ENCODE measurements at places on chromosomes 1 and 21.

DNA sequence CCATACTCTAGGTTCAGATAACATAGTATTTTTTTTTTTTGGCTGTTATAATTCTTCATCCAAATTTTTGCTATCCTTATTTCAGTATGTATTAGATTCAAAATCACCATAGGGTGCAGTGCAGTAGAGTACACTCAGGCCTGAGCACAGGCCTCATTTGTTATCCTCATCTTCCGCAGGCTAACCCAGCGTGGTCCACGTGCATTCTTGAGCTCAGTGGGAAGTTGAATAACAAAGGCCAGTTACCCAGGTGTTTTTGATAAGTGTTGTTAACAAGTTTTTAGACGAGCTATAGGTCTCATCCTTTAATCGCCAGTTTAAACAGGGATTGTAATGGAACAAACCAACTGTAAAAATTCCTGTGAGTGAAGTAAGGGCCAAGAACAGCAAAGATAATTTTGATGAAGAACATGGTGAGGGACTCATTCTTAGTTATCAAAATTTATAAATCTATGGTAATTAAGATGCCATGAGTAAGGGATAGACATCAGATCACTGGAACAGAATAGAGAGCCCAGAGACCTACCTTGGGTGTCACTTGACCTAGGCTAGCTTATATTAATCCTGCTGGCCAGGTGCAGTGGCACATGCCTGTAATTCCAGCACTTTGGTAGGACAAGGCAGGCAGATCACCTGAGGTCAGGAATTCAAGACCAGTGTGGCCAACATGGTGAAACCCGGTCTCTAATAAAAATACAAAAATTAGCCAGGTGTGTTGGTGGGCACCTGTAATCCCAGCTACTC lies 22.0 kb downstream of the FLVCR1 start:
- no peak for DNase-seq

DNA sequence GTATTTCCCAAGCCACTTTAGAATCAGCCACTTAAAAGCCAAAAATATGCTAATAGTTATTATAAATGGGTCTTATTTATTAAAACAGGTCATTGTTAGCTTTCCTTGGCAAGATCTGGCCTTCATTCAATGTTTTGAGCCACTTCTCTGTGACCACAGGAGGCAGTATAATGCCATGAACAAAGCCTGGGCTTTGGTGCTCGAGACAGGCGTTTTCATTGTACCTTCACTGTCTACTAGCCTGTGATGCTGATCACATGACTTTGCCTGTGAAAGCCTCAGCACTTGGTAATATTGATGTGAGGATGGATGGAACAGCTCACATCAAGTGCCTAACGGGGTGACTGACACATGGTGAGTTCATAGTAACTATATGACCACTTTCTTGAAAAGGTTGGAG lies 217.0 kb downstream of the RWDD3 start:
- DNase-seq = no peak

GRCh38 chr1:200473698-200474371 lies 64.0 kb upstream of the ZNF281 start:
- no peak for DNase-seq

GRCh38 chr1:42003433-42003832 lies 84.7 kb upstream of the HIVEP3 start:
- DNase-seq = no peak

GRCh38 chr1:89706700-89707012 lies 73.7 kb downstream of the LRRC8C start:
- peak; percentile 75 for DNase-seq

DNA sequence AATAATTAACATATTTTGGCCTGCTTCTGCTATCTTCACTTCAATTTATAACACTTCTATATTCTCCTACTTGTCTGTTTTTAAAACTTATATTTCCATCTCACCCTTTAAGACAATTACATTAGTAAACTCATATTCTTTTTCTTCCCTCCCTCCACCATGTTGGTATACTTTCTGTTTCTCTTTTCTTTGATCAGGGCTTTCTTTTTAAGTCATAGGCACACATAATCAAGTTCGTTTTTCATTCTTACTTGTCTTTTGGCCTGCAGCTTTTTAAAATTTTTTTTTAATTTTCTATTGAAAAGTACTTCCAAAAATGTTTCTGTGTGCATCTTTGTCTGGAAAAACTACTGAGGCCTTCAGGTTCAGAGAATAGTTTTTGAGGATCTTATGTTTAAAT lies 2.3 kb downstream of the PYHIN1 start:
- no peak for DNase-seq

DNA sequence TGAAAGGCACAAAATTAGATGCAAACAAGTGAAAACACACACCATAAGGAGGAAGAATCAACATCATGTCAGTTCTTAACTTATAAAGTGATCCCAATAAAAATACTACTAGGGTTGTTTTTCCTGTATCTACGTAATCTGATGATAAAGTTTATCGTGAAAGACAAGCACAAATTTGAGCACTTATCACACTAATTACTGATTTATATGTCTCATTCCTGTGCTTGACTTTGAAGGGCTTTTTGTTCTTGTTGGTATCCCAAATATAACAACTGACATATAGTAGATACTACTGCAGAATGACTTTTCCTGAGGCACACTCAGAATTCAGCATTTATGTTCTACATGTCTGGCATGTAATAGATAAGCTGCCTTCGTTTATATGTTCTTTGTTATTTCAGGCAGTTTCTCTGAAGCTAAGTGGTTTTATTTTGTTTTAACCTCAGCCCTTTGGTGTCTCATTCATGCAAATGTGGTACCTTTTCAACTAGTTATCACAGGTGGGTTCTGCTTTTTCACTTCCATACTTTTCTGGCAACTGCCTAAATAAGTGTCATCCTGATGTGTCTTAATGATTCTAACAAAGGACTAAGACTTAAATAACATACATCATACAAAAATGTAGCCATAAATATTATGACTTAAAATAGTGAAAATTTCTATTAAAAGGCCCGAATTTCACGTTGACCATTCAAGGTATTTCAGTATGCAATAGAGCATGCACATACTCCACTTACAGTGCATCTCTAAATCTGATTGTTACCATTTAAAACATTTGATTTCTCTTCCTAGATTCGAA lies 73.2 kb downstream of the LRRC8C start:
- no peak for DNase-seq

DNA sequence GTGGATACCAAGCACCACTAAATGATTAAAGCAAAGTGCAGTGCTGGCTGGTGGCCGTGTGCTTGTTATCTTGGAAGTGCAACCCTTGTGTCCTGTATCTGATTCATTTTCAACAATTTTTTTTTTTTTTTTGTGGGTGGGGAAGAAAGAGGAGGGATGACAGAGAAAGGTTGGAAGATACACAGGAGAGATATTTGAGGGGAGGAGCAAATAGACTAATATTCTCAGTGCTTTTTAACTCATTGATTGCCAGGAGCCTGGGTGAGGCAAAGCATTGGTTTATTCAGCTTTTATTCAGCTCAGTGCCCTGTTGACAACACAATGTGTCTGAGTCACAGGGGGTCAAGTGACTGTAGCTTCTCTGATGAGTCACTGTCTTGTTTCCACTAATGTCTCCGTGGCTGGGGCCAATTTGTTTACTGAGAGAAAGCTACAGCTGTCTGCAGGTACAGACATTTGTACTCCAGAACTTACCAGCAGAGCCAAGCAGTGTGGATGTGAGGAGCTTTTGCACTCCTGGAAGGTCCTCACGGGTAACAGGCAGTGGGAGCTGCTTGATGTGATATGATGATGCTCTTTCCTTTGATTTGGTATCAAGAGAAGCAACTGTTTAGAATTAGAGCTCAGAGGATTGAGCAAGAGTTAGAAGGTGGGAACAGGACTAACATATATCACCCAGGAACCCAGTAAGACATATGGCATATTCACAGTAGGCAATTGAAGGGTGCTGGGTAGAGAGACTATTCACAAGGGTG lies 23.6 kb upstream of the DNM3 start:
- peak; percentile 83 for DNase-seq

DNA sequence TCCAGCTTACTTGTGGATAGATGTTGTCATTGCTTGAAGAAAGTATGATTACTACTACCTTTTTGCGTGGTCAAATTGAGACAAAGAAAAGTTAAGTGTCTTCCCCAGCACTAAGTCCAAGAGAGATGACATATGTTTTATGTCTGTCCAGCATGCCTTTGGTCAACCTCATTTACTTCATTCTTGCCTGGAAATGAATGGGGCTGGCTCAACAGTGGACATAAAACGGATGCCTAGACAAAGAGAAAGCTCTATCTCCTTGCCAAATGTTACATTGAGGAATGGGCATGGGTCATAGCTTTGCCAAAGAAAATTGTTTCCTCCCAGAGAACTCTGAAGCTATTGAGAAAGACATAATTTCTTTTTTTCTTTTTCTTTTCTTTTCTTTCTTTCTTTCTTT lies 82.4 kb upstream of the PLPPR4 start:
- DNase-seq = no peak
